ENCODE measurements at places on chromosomes 12 and 14.

DNA sequence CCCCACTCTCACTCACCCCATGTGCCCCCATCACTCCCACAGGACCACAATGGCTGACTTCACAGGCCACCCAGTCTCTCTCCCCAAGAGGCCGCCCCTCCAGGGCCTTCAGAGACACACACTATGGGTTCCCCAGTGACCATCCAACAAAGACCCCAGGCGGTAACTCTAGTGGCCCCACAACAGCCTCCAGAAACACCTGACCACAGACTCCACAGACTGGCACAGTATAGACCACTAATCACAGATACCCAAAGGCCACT is 3.0 kb downstream of the ZNF605 start:
- DNase-seq = no peak

DNA sequence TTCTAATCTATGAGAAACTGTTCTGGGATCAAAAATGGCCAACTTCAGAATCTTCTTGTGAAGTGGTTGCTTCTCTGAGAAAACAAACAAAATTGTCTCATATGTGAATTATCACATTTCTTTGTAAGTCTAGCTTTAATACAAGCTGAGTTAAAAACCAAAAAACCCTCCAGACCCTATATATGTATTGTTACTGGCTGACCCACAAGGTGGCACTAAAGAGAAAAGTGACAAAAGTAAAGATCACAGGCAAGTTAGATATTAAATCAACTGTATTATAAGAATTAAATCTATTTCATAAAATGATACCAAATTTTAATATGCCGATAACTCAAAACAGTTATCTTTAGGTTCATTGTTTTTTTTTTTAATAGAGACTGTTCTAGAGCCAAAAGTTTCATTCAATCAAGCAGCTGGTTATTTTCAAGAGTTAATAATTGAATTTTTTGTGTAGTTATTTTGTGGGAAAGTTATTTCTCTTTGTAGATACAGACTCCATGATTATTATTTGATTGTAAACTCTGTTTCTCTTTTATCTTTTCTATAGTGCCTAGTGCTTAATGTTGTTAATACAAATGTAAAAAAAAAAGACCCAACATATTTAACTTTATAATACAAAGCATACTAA is 7.5 kb upstream of the TRHDE start:
- DNase-seq = no peak

GRCh38 chr14:79483477-79484388 is 727.6 kb downstream of the DIO2 start:
- DNase-seq = peak; percentile 77

DNA sequence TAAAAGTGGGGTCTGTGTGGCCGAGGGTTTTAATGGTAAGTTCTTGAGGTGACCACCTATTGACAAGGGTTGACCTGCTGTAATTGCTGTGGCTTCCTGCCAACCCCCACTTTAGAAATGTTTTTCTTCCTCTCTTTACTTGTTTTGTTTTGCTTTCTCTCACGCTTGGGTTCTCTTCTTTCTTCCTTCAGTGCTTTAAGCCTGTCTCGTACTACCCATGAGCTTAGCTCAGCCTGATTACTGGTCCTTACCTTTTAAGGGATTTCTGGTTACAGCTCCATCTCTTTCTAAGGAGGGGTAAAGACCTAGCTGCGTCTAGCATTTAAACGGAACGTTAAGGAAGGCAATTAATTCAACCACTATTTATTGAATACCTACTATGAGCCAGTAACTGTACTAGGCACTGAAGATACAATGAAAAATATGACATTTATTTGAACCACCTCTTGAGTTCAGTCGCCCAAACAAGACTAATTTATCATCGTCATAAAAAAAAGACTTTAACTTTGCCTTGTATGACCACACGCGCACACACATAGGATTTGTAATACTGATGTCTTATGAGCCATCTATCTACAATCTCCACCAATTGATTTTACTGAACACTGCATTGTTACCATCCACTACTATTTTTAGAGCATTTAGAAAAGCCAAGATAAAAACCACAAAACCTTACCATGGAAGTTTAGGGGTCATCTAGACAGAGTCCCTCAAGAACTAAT is 888 bp upstream of the PPP1R12A start:
- DNase-seq = no peak

GRCh38 chr14:64422756-64423155 is 34.6 kb downstream of the MTHFD1 start:
- no peak for DNase-seq

DNA sequence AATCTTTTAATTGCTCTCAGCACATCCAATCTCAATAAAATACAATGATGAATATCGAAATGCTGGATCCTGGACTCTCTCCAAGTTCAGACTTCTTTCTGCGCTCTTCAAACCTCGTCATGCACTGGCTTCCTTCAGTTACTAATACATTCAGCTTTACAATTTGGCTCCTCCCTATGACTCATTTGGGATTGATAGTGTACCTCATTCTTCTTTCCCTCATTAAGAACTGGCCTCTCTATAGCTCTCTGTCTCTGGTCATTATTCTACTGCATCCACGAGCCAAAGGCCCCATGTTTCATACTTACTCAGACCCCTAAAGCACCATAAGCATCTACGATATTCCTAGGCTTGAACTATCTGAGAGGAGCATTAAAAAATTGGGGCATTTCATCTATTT is 4.9 kb downstream of the TSPAN8 start:
- no peak for DNase-seq

DNA sequence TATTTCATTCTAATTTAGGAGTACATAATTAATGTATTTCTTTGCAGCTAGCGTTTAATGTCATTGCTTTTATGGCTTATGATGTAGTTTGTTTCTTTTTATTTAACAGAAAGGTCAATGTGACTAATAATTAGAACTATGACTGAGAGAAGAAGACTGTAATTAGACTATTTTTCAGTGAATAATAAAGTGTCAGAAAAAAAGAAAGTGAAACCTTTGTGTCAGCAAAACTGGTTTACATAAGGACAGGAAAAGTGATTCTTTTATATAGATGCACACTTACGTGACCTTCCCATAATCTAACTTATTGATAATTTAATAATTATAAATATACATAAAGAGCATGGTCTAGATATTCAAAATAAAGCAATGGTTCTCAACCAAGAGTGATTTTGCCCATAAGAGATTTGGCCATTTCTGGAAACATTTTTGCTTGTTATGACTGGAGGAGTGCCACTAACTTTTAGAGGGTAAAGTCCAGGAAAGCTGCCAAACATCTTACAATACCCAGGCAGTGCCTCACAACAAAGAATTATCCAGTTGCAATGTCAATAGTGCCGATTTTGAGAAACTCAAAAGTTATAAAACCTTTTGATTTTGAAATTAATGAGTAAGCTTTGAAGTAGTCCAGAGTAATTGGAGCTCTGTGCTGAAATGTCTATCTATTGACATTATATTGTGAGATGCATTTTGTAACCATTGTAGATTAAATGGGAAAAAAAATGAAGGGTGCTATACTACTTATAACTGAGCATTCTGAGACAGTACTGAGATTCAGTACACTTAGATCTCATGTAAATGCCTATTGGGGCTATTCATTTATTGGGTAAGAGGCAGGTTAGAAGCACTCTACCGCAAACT is 227.1 kb downstream of the C12orf50 start:
- no peak for DNase-seq

- no peak for DNase-seq
Measured at GRCh38 chr14:51457843-51458562, 193.7 kb upstream of the FRMD6 start.

GRCh38 chr14:64540208-64541202 is at the start of gene HSPA2:
HSPA2 (plus strand) TSS chr14:64540741; CDS start chr14:64540850, 109 bp downstream.
- peak; percentile 94 for DNase-seq

- peak; percentile 35 for DNase-seq
Measured at GRCh38 chr12:39505023-39505422, 62.1 kb upstream of the KIF21A start.

- no peak for DNase-seq
Measured at GRCh38 chr12:39048395-39048794, 143.0 kb upstream of the CPNE8 start.

DNA sequence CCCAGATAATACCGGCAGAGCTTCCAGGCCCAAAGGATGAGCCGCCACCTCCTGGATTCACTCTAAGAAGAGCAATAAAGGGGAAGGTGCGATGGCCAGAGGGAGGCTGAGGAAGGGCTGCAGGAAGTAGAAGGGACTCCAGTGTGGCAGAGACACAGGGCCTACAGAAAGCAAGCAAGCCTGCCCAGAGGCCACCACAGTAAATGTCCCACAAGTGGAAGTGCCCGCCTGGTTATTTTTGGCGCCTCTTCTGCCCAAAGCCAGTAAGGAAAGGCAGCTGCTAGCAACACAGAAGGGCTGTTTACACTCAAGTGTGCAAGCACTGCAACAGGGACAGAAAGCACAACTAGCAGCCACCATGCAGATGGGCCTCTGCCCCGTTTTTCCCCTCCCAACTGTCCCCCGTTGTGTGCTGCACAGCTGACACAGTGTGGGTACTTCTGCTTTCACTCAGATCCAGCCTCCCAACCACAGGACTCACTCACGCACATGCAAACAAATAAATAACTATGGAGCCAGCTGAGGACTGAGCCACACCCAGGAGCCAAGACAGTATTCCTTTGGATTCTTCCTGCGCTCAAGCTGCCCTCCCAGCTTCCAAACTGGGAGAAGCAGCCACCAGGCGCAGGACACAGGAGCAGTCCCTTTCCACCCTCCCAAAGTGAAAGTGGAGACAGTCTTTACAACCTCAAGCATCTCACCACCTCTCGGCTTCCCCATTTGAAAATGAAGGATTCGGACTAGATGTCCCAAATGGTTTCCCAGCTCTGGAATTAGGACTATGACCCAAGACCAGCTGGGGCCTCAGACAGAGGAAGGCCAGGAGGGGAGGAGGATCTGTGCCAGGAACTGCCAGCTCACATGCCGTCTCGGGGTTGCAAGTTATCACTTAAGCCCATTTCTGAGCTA is 40.0 kb upstream of the PNMA1 start:
- DNase-seq = no peak

DNA sequence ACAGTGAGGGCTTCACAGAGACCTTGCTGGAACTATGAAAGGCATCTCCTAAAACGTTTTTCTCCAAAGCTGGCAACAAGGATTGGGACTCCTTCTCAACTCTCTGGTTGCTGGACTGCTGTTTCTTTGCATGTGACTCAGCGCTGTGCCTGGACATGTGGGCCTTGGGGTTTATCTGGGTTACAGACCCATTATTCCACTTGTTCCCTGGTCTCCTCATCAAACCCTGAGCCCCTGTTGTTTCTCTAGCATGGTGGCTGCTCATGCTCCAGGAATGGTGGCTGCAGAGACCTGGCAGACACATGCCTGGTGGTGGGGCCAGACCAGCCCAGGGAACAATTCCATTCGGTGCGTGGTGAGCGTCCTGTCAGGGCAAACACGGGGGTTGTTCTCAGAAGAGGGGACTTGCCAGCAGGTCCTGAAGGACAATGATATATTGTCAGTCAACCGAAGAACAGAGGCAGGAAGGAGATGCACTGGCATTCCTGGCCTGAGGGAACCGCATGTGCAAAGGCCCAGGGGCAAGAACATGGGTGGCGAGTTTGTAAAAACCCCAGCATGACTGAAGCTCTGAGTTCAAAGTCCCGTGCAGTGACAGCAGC is 320.1 kb upstream of the RTL1 start:
- no peak for DNase-seq

- DNase-seq = no peak
Measured at GRCh38 chr12:117090816-117091711, 8.2 kb downstream of the TESC start.

GRCh38 chr14:68558096-68558495 is 234.8 kb downstream of the ZFP36L1 start:
- DNase-seq = no peak

DNA sequence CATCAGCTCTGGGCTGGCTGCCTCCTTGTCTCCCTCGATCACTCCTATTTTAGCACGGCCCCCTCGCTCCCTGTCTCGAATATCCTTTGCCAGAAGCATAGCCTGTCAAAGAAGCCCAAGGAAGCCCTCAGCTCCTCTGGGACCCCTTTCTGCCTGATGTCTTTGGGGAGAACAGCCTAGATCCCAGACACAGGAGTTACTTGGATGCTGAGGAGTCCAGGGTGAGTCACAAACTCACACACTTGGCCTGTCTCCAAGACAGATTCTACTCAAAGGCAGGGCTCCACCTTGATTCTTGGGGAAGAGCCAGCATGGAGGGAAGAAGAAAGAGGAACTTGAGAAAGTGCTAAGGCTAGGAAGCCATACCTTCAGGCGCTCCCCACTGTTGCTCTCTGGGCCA is 8.1 kb downstream of the AVIL start:
- no peak for DNase-seq

GRCh38 chr12:115118177-115118724 is 434.3 kb upstream of the TBX3 start:
- no peak for DNase-seq

DNA sequence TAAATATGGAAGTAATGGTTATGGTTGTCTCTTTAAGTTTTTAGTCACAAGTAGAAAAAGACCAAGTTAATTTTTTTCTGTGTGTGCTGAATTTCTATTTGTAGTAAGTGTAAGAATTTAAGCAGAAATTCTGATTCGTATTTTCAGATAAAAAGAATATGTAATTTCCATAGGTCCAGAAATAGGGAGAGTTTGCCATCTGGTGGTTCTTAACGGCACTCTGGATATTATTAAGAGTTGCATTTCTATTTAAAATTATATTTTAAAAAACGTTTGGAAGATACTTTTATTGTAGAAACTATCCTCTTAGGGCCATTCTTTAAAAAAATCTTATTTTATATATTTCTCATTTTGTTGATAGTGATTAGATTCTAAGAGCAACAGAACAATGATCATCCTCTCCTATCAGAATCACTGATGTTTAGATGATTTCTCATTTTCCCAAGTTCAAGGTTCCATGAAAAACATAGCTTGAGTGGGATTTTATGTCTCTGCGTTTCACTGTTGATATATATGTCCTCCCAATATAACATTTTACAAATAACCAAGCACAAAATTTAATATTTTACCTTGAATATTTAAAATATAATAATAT is 88.3 kb downstream of the LRRK2 start:
- no peak for DNase-seq

- no peak for DNase-seq
Measured at GRCh38 chr14:69073915-69074314, 79.0 kb downstream of the DCAF5 start.

GRCh38 chr14:54893151-54893760 is 9.4 kb downstream of the GCH1 start:
- DNase-seq = peak; percentile 47

DNA sequence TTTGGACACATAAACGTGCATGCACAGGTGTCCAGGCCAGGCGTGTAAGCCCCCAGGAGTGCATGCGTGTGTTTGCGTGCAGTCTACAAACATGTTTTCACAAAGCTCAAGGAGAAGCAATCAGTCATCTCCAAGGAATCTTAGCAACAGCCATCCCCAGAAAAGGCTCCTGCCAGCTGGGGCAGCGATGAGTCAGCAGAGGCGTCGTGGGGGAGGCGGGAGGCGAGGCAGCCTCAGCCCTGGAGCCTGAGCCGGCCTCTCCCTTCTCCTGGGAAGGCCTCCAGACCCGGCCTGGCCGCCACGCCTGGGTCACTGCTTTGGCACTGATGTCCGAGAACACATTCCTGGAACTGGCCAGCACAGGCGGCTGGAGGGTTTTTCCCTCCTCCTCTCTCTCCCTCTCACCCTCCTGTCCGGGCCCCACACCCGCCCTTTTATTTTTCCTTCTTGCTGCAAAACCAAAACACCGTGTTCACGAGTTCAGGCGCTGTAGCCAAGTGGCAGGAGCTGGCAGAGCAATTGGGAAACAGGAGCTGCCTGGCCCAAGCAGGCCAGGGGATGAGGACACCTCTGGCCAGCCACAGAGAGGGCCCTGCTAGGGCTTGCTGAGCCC is 92.7 kb downstream of the LRRC74A start:
- peak; percentile 91 for DNase-seq

GRCh38 chr14:91606851-91607250 is 96.7 kb upstream of the PPP4R3A start:
- DNase-seq = no peak
